ENCODE measurements at places on chromosomes 2 and 18.
A peak's percentile ranks its signal among the peaks of the same experiment; 100 is the strongest.

GRCh38 chr2:175175896-175176295 is 5.6 kb downstream of the ATP5MC3 start:
- peak; percentile 45 for DNase-seq

DNA sequence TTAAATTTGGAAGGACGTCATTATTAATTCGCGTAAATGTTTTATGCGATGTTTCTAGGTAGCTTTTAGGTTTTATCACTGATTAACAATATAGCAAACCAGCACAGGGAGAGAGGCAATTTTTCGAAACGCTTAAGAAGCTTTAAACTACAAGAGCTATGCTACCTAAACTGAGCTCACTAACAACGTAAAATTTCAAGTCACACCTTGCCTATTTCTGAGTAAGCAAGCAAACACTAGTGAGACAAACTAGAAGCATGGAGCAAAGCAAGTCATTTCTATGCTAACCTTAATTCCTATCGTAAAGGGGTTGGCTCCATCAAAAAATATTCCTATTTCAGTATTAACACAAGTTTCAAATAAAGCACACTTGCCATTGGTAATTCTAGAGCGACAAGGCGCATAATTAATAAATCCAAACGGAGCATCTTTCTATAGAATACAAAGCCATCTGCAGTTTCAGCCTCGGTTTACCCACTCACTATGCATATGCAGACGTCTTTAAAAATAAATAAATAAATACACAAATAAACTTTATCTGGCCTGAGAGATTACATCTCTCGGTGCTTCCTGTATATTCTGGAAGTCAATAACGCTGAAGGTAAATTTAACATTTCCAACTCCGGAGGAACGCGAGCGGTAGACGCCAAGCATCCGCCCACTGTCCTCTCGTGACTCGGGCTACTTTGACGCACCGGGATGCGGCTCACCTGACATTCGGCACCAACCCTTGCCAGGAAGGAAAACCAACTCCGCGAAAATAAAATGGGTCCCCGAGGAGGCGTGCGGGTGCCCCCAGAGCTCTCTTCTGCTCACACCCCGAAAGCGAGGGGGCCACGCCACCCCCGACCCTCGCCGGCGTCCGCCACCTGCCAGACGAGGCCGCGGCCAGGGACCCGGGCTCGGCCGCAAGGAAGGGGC is 947 bp downstream of the ITSN2 start:
- no peak for DNase-seq

GRCh38 chr2:43508209-43508608 is 87.6 kb downstream of the THADA start:
- DNase-seq, result no peak

GRCh38 chr18:64027931-64028695 is 58.2 kb downstream of the SERPINB8 start:
- no peak for DNase-seq

GRCh38 chr18:22988208-22988607 is 55.1 kb downstream of the RBBP8 start:
- no peak for DNase-seq

GRCh38 chr18:48803951-48804855 is 146.6 kb downstream of the SMAD7 start:
- no peak for DNase-seq

GRCh38 chr2:198807131-198807530 is 650.6 kb downstream of the SATB2 start:
- peak; percentile 72 for DNase-seq

DNA sequence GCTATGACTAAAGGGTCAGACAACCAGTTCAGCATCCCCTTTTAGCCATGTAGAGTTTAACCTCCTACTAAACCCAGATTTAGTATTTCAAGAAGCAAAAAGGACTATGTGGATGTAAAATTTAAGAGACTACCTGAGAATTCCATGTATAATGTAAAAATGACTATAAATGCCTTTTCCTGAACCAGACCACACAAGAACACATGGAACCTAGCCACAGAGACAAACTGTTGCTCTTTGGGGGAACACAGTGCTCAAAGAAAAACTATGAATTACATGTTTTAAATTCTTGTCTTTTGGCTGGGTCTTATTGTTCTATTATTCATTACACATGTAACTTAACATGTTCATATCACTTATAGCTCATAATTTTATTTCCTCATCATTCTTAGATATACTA is 192.8 kb downstream of the DNER start:
- no peak for DNase-seq

- peak; percentile 98 for DNase-seq
These were observed 95.7 kb upstream of the SLC39A10 start for GRCh38 chr2:195561116-195561921.

DNA sequence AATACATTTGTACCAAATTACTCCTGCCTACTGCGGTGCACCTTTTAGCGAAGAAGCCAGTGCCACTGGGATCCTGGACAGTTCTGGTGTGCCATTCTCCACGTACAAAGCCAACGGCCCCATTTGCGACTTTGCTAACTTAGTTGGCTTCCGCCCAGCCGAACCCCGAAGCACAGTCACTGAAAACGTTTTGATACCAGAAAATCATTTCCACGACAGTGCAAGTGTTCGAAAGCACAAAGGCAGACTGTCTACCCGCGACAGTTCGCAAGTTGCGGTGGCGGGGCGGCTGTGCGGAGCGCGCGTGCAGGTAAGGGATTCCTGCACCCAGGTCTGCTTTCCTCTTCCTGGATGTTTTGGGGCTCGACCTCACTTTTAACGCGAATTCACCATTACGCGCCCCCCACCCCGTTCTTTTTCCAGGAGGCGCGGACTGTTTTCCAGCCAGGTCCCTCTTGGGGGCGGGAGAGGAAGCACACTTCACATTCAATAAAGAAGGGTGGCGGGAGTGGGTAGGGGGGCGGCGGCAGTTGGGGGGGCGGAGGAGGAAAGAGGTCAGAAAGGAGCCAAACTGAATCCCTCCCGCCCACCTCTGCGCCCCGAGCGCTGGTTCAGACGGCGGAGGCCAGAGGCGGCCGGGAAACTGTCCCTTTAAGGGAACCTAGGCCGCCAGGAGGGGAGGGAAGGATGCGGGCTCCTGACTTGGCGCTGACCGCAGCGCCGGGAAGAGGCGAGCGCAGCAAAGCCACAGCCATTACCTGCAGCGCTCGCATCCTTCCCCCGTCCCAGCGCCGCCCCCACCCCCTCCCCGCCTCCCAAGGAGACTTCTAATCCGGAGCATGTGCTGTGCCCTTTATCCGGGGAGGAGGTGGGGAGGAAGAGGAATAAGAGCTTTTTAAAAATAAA is 107.4 kb upstream of the KCTD1 start:
- peak; percentile 43 for DNase-seq

DNA sequence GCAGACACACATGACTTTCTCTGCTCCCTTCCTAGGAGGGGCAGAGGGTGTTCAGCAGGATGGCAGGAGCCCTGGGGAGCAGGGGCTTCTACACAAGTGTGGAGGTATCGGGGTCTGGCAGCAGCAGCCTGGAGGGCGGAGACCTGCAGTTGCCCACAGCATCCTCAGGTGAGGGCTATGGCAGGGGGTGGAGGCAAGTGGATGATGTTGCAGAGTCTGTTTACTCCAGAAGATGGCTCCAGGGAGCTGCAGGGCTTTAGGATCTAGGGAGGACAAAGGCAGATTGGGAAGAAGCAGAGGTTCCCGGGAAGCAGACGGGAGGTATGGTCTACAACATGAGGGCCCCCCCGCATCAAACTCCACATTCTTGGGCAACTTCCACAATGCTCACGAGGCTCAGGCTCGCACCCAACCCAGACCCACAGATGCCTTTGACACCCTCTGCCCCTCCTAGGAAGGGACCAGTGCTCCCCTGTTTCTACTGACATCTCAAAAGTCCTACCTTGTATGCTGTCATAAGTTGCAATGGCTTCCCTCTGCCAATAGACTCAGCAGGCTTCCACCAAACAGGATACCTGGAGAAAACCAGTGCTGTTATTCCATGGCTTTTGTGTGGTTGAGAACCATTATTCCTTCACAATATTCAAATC is 12.0 kb upstream of the ATP6V1C2 start:
- no peak for DNase-seq

- DNase-seq, result no peak
These were observed 128.4 kb downstream of the GALNT3 start for GRCh38 chr2:165665614-165666013.

DNA sequence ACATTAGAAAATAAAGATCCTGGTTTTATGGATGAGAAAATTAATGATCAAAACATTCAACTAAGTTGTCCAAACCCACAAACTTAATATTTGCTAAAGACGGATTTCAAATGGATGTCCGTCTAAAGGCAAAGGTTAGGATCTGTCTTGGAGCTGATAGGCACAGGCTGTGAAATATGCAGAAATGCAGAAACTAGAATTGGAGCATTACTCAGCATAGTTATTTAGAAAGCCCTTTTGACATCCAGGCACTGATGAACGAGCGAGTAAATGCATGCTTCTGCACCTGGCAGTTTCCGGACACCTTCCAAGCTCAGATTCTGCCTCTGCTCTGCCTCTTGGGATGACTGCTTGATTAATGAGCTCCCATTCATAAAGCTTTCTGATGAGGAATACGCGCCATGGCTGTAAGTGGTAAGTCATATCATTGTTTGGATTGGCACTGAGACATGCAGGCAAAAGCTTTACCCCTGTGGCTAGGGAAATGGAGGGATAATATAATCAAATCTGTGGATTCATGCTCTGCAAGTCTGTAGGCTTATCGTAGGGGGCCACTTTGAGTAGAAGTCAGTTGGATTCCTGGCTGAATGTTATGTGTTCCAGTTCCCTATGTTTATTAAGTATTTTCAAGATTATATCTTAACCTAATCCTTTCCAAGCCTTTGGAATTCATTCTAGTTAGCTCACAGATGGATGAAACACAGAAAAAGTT is 2176.3 kb upstream of the CELF4 start:
- no peak for DNase-seq

GRCh38 chr2:175836361-175836760 is 165.7 kb downstream of the LNPK start:
- DNase-seq, result no peak

DNA sequence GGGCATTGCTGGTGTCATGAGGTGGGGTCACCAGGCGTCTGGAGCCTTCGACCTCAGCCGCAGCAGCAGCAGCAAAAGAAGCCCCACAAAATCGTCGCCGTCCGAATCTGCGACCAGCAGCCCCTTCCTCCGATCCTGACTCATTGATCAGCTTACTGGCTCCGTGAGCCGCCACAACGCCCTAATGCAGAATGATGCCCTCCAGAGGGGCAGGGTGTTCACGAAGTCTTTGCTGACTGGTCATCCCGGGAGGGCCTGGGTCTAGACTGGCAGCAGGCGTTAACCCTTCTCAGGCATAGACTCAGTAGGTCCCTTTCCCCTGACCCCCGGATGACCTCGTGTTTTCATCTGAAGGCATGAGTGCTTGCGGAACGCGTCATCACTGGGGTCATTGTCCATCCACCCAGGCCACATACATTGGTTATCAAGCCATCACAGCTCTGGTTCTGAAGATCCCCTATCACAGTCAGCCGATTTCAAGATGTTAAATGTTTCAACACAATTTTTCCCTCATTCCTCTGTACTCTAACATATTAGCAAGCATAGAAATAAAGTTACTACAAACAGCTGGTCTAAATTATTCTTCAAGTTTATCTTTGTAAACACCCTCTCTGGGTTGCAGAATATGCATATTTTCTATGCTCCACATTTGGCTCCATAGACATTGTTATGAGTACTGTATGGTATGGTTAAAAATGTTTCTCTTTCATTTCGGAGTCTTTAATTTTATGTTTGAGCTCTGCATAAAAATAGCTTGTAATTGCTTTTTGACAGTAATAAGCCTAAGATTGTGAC is 83.3 kb upstream of the SALL3 start:
- no peak for DNase-seq

GRCh38 chr2:151326554-151326953 is 30.8 kb upstream of the TNFAIP6 start:
- no peak for DNase-seq

DNA sequence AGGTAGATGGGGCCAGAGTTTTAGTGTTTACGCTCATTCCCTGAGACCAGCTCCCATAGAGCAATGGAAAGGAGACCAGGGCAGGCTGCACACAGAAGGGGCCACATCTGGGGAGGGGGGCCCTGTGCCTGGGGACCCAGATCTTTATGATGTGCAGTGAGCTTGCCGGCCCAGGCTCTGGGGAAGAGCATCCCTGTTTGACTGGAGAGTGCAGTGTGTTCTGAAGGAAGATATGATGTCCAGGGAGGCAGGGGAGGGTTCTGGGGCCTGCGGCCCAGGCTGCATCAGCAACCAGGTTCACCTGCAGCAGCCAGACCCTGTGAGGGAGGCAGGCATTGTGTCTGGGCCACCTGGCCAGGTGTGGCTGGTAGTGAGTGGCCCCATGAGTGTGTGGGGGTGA is 13.8 kb downstream of the TPO start:
- no peak for DNase-seq

DNA sequence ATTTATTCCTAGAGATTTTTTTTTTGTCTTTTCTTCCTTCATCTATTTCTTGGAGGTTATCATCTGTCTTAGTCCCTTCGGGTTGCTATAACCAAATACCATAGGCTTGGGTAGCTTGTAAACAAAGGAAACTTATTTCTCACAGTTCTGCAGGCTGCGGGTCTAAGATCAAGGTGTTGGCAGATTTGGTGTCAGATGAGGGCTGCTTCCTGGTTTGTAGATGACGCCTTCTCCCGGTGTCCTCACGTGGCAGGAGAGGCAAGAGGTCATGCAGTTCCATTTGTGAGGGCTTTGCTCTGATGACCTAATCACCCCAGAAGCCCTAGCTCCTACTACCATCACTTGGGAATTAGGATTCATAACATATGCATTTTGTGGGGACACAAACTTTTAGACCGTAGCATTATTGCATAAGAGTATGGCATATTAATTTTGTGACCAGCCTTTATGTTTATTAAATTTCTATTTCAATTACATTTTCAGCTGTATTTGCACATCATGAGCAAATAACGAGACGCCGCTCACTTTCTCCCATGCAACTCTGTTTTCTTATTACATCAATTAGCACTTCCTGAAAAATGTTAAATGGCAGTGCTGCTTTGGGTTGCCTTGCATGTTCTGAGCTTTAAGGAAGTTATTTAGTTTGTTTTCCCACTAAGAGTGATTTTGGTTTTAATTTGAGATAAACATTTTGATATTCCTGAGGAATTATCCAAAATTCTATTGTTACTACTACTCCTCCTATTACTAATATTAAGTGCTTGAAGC is 246.4 kb upstream of the HDAC4 start:
- no peak for DNase-seq

GRCh38 chr2:186575302-186575701 is 14.6 kb upstream of the ITGAV start:
- DNase-seq, result peak; percentile 99

GRCh38 chr18:62324917-62325805 is at the start of gene TNFRSF11A:
Gene TNFRSF11A, plus strand, starts transcription at chr18:62325310. Its CDS starts 43 bp downstream, at chr18:62325353.
- DNase-seq, result peak; percentile 50

GRCh38 chr2:238127165-238128060 is 11.1 kb upstream of the KLHL30 start:
- DNase-seq, result peak; percentile 67

All from HCEC 1CT (cell line).